ENCODE measurements at places on chromosomes 16 and 17. TPM values are rescaled to one million over a fixed set of nuclear protein-coding genes. Genes with fewer than 3 reads are reported as not detected.
A peak's percentile ranks its signal among the peaks of the same experiment; 100 is the strongest.

DNA sequence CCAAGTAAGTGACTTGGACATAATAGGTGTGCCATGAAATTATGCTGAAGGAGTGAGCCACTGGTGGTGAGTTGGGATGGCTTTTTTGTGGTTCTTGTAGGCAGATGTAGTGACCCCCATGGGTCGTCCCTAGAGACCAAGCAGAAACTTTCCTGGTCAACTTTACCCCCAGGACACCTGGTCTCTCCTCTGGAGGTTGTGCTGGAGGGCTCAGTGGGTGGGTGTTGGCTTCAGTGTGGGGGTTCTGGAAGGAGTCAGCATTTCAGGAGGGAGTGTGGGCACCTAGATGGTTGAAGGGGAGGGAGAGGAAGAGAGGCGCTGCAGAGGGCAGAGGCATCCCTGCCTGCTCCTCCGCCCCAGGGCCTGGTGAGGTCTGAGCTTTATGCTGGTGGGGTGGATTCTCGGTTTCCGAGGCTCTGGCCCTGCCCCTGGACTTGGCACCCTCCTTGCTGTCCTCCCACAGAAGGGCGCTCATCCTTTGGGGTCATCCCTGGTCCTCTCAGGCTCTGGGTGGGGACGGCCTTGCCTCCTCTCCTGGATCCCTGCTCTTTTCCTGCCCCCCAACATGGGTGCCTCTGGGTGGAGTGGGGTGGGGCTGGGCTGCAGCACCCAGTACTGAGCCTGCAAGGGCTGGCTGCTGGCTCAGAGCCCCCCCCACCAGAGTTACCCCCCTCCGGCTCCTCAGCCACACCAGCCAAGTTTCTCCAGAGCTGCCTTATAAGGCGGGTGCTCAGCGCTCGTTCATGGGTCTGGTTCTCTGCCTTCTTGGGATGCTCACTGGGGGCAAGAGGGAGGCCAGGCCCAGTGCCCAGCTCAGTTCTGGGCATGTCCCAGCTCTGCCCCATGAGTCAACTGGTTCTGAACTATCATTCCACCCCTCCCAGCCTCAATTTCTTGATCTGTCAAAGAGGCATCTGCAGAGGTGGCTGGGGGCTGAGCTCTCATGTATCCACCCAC lies 266.8 kb downstream of the SEC14L1 start:
- H3K4me3 ChIP-seq, result no peak overlapping the region
- no peak overlapping the region for H3K27ac ChIP-seq
- no peak for DNase-seq
- no peaks in the 10 kb centered on the region for H3K27me3 ChIP-seq
- H3K36me3 ChIP-seq, result no peaks in the 10 kb centered on the region

GRCh38 chr17:31095236-31096105 lies 694 bp downstream of the NF1 start:
- peak overlapping the region; percentile 79 for H3K4me3 ChIP-seq
- no peaks in the 10 kb centered on the region for H3K4me1 ChIP-seq
- no peaks in the 10 kb centered on the region for H3K27me3 ChIP-seq
- no peaks in the 10 kb centered on the region for H3K36me3 ChIP-seq

Gene NGFR
- total RNA-seq, result 1.1 TPM

Gene CDH3
- 3.9 TPM for total RNA-seq

Gene TRPV3
- total RNA-seq, result 0.53 TPM

DNA sequence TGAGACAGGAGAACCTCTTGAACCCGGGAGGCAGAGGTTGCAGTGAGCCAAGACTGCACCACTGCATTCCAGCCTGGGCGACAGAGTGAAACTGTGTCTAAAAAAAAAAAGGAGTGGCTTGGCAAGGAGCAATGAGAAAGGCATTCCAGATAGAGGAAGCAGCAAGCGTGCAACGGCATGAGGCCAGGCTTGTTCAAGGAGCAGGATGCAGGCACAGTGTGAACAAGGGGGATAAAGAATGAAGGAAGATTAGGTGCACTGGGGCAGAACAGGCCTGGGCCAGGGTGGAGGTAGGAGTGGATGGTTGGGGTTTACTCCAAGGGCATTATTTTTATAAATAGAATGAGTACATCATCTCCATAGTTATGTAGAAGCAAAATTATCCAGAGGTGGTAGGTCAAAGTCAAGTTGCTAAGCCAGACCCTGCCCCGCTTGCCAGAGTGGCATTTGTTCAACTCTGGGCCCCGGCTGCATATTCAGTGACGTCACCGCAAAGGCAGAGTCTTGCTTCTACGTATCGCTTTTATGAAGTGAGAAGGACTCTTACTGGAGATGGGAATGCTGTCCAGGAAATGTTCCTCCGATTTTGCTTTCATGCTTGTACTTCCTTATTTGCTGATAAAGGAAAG lies 100.2 kb downstream of the KATNIP start:
- H3K4me1 ChIP-seq, result no peaks in the 10 kb centered on the region
- no peak for DNase-seq
- no peak overlapping the region for H3K27ac ChIP-seq
- no peaks in the 10 kb centered on the region for H3K27me3 ChIP-seq
- no peak overlapping the region for H3K4me3 ChIP-seq
